Stimulated activated CD4-positive, alpha-beta T cell treated with anti-CD3 and anti-CD28 coated beads, Interleukin-1b, Interleukin-23, amount 100 ng/mL, for 4 hours (primary cell): ENCODE measurements at places on chromosomes 16 and 17.
A peak's percentile ranks its signal among the peaks of the same experiment; 100 is the strongest.

DNA sequence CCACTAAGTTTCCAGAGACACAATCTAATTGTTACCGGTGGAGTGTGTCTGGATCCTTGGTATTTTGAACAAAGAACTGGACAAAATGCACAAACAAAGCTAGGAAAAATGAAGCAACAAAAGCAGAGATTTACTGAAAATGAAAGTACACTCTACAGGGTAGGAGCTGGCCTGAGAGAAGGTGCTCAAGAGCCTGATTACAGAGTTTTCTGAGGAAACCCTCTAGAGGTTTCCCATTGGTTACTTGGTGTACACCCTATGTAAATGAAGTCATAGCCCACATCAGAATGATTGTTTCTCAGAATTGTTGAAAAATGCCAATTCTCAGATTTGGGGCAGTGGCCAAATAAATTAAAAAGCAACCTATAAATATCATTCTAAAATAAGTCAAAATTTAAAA lies 436.4 kb downstream of the KCNJ18 start:
- DNase-seq: no peak

GRCh38 chr17:47801906-47802305 lies 19.7 kb downstream of the OSBPL7 start:
- DNase-seq: no peak

DNA sequence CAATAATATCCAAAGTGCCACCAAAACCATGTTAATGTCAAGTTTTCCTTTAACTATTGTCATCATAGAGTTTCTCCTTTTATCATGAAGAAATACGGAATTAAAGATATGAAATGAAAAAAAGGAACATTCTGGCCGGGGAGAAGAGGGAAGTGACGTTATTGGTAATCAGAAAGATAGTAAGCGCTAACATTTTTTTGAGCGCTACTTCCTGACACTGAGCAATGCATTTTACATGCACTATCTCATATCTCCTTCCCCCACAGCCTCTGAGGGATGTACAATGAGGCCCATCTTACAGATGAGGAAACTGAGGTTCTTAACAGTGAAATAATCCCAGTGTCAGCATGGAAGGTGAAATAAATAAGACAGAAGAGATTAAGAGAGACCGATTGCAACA lies 410.9 kb downstream of the SOX9 start:
- DNase-seq: no peak

DNA sequence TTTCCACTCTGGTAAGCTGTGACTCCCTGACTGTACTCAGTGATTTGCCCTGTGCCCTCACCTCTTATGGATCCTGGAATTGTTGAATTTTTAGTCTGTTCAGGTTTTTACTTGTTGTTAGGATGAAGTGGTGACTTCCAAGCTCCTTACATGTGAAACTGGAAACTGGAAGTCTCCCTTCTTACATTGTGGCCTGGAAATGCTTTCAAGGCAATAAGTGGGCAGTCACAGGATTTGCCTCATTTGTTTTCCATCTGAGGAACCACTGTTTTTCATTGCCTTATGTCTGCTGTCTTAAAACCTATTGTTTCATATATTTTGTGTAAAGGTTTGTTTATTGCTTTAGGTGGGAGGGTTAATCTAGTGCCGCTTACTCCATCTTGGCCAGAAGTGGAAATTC lies 155.8 kb downstream of the CYB561 start:
- no peak for DNase-seq

- no peak for DNase-seq
These were observed 141.1 kb downstream of the NTN1 start for GRCh38 chr17:9162275-9162985.

GRCh38 chr17:62876063-62876462 lies 67.9 kb upstream of the MARCHF10 start:
- DNase-seq: no peak

DNA sequence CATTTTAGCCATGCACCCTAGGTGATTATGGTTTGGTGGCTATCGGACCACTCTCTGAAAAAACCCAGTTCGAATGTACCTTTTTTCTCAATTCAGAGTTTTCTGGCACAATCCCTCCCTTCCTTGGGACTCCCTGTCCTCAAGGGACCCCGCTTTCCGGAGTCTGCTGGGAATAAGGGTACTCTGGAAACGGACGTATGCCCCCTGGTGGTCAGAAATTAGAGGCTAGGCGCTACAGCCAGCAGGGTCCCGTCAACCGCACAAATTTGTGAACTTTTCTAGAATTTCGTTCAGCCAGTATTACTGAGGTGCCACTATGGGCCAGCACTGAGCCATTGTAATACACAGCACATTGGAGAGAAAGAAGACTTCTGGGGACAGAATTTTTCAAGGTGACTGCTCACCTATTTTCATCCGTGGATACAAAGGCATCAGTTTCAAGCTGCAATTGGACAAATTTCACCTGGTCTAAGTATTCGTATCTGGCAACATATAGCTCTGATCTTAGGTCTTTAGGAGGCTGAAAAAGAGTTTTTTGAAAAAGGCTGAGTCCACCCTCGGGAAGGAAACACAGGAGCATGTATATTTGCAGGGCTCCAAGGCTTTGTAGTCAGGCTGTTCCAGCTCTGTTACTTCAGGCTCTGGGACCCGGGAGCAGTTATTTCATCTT lies 27.1 kb upstream of the CRYBA1 start:
- peak; percentile 66 for DNase-seq

DNA sequence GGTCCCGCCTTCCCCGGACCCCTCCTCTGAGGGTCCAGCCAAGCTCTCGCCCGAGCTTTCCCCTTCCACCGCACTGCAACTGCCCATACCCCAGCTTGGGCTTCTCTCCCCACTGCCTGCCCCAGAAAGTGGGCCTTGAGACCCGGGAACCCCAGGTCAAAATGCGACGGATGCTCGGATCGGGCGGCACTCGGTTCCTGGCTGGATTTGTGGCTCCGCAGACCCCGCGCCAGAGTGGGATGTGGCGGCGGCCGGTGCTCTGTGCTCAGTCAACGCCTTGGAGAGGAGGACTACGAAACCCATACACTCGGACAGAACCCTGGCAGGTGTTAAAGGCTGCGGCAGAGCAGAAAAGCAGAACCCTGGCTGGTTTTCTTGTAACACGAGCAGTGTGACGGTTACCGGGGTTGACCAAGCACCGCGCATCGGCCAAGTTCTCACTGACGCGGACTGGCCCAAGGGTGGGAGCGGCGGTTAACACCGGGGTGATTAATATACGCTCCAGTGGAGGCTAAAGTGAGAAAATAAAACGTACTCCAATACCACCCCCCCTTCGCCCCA lies 885 bp upstream of the SLFN13 start:
- no peak for DNase-seq
